ENCODE measurements at places on chromosomes 1 and 21.
A peak's percentile ranks its signal among the peaks of the same experiment; 100 is the strongest.

DNA sequence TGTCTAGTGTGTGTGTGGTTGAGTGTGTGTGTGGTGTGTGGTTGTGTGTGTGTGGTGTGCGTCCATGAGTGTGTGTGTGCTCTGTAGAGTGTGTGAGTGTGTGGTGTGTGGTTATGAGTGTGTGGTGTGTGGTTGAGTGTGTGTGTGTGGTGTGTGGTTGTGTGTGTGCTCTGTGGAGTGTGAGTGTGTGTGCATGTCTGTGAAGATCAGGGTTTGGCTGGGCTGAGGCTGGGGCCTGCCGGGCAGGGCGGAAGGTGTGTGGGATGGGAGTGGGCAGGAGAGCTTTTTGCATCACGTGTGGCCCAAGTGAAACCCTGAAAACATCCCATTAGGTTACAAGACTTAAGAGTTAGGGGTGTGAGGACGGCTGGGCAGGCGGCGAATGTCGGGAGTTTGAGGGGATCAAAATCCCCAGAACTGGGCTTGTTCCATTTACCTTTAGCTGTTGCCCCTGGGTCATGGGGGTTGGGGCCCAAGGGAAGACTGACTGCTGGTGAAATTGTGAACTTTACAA lies 2.9 kb upstream of the FCMR start:
- no peak for DNase-seq

GRCh38 chr1:62849031-62849430 lies 65.1 kb downstream of the ATG4C start:
- no peak for DNase-seq

- no peak for DNase-seq
These were observed 37.2 kb upstream of the C1orf115 start for GRCh38 chr1:220652995-220653394.

- DNase-seq = no peak
These were observed 59.5 kb downstream of the KLHDC7A start for GRCh38 chr1:18540136-18540765.

DNA sequence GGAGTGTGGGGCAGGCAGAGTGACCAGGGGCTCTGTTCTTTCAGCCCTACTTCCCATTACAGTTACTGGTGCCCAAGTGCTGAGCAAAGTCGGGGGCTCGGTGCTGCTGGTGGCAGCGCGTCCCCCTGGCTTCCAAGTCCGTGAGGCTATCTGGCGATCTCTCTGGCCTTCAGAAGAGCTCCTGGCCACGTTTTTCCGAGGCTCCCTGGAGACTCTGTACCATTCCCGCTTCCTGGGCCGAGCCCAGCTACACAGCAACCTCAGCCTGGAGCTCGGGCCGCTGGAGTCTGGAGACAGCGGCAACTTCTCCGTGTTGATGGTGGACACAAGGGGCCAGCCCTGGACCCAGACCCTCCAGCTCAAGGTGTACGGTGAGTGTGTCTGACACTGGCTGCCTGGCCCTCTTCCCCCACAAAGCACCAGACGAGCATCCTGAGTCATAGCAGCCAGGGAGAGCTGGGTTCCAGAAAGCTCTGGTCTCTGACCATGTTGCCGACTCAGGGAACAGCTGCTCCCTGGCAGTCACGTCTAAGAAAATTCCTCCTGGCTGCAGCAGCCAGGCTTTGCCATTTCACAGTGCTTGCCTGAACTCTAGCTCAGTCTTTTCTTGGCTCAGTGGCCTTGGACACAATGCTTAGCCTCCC lies 3.3 kb downstream of the SLAMF8 start:
- DNase-seq = no peak

DNA sequence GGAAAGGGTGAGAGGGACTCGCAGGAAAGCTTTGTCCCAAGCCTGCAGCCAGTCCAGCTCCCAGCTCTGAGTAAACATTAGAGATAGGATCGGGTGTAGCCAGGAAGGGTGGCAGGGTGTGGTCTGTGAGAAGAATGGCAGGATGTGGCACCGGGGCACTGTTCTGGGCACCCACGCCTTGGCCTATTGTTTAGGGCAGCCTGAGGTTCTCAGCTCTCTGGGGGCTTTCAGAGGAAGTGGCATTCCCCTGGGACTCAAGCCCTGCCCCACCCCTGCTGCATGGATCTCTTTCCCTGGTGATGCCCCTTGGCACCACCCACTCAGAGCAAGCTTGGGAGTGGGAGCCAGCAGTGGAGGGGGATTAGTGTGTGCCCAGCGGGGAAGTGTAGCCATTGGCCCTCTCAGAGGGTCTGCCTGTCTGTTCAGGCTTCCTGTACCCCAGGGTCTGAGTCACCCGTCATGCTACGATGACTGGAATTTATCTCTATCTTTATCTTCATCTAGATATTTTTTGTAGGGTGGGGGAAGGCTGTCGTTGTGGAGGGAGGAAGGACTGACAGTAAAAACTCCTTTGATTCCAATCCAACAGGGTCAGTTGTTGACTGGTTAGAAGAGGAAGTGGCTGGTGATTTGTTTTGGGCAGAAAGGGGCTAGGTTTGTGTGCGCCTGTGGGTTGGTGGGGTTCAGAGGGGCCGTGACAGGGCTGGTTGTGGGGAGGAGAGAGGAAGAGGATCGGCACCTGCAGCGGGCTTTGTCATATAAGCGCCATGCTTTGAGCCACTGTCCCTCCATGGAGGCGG lies 31.6 kb downstream of the SOX13 start:
- DNase-seq = peak; percentile 11

GRCh38 chr1:22239378-22239777 lies 96.5 kb upstream of the WNT4 start:
- no peak for DNase-seq

DNA sequence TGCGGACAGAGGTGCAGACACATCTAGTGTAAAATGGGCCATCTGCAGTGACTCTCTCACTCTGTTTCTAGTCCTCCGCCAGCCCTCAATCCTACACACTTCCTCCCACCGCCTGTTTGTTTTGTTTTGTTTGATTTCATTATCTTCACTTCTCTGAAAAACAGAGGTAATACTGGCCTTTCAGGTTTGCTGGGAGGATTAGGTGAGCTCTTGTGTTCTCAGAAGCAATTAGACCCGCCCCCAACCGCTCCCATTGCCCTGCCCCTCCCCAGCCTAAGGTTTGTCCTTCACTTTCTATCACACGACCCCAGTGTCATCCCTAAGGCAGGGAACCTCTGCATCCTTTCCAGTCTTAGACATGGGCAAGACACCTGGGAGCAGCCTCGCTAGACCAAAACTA lies 43.2 kb upstream of the TACSTD2 start:
- no peak for DNase-seq

DNA sequence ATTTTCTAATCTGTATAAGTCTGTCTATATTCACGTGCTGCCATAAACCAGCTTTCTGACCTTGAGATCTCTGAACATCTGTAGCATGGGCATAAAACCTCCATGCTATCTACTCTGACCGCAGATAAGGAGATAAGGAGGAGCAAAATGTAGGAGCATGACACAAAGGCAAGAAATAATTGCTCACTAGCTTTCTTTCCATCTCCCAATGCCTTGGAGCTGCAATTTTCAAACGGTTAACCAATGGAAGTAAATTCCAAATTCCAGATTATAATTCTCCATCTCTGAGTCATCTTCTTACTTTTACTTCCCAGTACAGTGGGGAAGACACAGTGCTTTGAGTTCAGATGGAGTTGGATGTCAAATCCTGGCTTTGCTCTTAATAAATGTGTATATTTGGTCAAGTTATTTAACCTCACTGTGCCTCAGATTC lies 41.6 kb downstream of the CD58 start:
- DNase-seq = no peak

DNA sequence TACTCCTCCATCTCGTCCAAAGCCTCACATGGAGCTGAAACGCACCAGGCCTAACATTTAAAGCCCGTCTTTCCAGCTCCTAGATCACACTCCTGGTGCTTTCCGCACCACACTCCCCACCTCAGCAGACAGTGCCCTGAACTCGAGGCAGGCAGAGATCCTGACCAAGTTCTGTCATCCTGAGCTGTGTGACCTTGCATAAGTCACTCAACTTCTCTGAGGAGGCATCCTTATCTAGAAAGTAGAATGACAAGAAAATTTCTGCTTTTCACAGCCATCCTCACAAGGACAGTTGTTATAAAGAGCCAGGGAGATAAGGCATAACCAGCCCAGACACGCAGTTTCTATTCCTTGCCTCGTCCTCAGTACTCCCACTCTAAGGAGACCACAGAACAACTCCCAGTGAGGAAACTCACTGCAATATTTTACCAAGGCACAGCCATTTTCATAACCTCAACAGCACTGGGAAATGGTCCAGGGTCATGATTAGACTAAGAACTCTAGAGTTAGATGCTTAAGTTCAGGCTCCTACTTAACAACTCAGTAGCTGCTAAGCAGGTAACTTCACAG lies 3.1 kb downstream of the LRP8 start:
- DNase-seq = no peak

DNA sequence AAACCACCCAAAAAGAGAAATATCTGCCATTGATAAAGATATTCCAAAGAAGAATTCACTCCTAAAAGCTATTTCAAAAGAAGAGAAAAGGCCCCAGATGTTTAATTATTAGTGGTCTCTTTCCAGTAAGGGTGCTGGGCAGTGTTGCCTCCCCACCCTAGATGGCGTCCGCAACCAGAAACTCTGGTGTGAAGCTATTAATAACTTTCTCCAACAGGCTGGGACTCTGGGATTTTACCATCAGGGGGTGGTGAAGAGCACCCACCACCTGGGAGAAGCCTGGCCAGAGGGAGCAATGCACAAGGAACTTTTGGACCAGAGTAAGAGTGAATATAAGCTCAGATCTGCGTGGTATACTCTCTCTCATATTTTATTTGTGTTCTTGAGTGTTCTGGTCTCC lies 115.4 kb upstream of the TIAM1 start:
- DNase-seq = no peak

DNA sequence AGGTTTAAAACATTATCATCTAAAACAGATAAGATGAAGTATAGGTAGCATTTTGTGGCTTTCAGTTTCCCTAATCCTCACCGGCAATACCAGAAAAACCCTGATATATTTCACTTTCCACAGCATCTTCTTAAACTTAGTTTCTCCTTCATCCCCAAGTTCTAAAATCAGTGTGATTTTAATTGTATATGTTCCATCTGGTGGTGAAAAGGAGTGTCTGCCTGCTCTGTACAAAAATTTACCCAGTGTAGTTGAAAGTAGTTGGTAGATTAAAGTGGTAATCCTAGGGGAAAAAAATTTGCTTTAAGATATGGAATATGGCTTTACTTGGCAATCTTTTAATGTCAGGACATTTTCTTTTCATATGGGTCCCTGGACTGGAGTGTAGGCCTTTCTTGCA lies 74.3 kb downstream of the CEP350 start:
- no peak for DNase-seq

GRCh38 chr1:111241797-111242196 lies 14.3 kb downstream of the CHI3L2 start:
- no peak for DNase-seq

GRCh38 chr21:24705201-24705600 lies 902.1 kb downstream of the MRPL39 start:
- DNase-seq = no peak

- no peak for DNase-seq
These were observed 23.6 kb upstream of the CBR3 start for GRCh38 chr21:36111238-36111637.

- DNase-seq = no peak
These were observed 284.5 kb upstream of the PLXNA2 start for GRCh38 chr1:208528578-208529240.

DNA sequence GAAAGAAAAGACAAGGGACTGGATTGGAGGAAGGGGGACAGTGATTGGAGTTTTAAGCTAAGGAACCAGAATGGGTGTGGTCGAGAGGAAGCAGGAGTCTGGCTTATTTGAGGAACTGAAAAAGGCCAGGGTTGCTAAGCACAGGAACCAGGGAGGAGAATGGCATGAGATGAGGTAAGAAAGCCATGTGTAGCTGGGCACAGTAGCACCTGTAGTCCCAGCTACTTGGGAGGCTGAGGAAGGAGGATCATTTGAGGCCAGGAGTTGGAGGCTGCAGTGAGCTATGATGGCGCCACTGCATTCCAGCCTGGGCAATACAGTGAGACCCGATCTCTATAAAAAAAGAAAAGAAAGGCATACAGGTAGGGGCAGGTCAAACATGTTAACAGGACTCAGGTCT lies 8.1 kb upstream of the KHDRBS1 start:
- no peak for DNase-seq

DNA sequence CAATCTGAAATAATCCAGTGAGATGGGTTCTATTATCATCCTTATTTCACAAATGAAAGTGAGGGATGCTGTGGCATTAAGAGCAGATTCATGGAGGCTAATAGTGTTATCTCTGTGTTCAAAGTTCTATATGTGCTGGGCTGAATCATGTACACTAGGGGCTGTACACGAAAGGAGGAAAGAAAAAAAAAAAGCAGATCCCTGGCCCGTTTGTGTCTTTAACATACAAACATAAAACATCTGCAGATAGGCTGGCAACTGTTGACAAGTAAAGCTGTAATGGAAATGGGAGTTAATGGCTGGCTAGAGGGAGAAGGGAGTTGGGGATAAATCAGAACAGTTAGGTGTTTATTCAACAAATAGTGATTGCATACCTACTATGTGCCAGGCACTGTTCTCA lies 3.1 kb downstream of the WNT2B start:
- no peak for DNase-seq

- no peak for DNase-seq
These were observed 213.5 kb upstream of the MAP1LC3C start for GRCh38 chr1:242212401-242212800.

GRCh38 chr1:67941746-67942145 lies 108.5 kb upstream of the GNG12 start:
- DNase-seq = no peak

- no peak for DNase-seq
These were observed 218.8 kb downstream of the ZP4 start for GRCh38 chr1:237671935-237672334.

DNA sequence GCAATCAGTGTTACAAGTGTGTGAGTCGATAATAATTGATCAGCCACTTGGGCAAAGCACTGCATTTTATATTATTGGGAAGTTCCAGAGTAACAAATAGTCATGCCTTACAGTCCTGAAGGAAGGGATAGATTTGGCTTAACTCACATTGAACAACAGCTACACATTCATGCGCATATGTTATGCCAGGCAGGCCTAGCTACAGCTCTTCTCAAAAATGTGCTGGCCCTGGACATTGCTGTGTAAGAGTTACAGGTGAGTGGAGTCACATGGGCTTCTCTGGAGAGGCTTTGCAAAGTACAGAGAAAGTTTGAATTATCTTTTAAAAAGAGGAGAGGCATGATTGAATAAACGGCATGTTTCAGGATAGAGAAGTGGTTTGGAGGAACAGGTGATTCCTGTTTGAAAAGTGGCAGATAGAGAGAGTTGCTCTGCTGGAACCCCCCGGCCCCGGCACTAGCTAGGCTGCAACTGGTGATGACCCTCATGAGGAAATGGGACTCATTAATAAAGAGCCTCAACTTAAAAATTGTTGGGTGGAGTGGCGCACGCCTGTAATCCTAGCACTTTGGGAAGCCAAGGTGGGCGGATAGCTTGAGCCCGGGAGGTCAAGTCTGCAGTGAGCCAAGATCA lies 200.6 kb downstream of the CRB1 start:
- DNase-seq = no peak

GRCh38 chr1:219817914-219818313 lies 110.4 kb downstream of the SLC30A10 start:
- no peak for DNase-seq

GRCh38 chr1:105585791-105586190 lies 1470.7 kb upstream of the PRMT6 start:
- DNase-seq = no peak

GRCh38 chr1:67832737-67833601 lies at the start of gene GNG12:
TSS of gene GNG12 (minus strand) at chr1:67833467. CDS start at chr1:67707686, 125,781 bp downstream.
- no peak for DNase-seq

- no peak for DNase-seq
These were observed 4.4 kb downstream of the CYB561D1 start for GRCh38 chr1:109498161-109498801.
